ENCODE measurements at places on chromosomes 7 and 10. TPM values are rescaled to one million over a fixed set of nuclear protein-coding genes. Genes with fewer than 3 reads are reported as not detected.

Gene FAM3C
- total RNA-seq, result 44.7 TPM

Gene GBX1
- total RNA-seq, result not detected

Gene OR13A1
- total RNA-seq, result not detected

Gene TMEM236
- total RNA-seq, result 1.7 TPM

Gene OR6B1
- not detected for total RNA-seq

Gene LBX1
- total RNA-seq, result not detected

Gene BMPER
- 33.3 TPM for total RNA-seq

Gene PVRIG
- not detected for total RNA-seq

Gene NEUROG3
- total RNA-seq, result not detected

Gene FLNC
- total RNA-seq, result 10.8 TPM

Gene CHAT
- total RNA-seq, result not detected

Gene WAPL
- 38.6 TPM for total RNA-seq

Gene FAM180A
- 7.7 TPM for total RNA-seq

Gene GHITM
- total RNA-seq, result 118 TPM

Gene CCDC146
- total RNA-seq, result 23.6 TPM

Gene NUP205
- 40.5 TPM for total RNA-seq

Gene PRRT4
- 0.78 TPM for total RNA-seq

Gene PRXL2A
- 134 TPM for total RNA-seq

Measured in tibial nerve (tissue), 4 donors.